CD8-positive, alpha-beta memory T cell (primary cell): ENCODE measurements at places on chromosomes 6 and 20. TPM values are rescaled to one million over a fixed set of nuclear protein-coding genes. Genes with fewer than 3 reads are reported as not detected.

DNA sequence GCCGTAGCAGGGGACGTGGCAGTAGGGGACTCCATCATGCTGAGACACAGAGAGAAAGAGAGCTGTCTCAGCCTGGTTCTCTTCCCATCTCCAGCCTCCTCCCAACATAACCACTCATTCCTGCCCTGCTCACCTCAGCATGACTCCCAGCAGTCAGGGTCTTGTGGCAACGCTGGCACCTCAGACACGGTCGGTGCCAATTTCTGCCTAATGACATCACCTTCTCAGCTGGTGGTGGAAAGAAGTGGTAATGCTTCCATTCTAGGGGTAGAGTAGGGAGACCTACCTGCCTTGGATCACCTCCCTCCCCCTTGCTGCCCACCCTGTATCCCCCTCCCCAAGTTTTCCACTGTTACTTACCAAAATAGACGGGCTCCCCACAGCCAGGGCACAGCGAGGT is 2.5 kb downstream of the CRIP3 start:
- H3K4me1 ChIP-seq = peaks cover 15% of the 10 kb centered on the region
- H3K27ac ChIP-seq = no peak overlapping the region
- DNase-seq = no peak
- no peaks in the 10 kb centered on the region for H3K36me3 ChIP-seq
- no peak overlapping the region for H3K4me3 ChIP-seq

DNA sequence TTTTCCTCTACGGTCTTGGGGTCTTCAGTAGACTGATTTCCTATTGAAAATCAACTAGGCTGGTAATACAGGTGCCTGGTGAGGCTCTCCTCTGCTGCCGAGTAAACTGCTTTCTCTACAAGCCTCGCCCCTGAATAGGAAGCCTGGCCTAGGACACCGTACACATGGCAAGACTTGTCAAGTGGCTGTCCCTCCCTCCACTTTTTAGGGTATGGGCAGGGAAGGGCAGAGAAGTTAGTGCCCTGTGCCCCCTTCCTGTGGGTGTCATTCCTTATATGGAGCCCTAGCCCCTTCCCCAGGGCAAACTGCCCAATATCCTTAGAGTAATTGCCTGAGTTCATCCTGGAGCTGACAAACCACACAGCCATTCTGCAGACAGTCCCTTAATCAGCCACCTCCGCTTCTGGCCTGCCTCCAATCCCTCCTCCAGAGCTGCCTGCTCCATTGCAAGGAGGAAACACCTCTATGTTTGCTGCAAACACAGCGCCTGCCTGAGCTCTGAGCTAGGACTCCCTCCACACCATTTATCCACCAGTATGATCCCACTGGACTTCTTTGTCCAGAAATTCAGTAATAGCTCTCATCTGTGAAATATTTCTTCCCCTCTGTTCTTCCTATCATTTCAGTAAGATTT is 93.1 kb downstream of the CHD6 start:
- H3K4me1 ChIP-seq = no peaks in the 10 kb centered on the region
- no peak for DNase-seq
- H3K27me3 ChIP-seq = no peaks in the 10 kb centered on the region

DNA sequence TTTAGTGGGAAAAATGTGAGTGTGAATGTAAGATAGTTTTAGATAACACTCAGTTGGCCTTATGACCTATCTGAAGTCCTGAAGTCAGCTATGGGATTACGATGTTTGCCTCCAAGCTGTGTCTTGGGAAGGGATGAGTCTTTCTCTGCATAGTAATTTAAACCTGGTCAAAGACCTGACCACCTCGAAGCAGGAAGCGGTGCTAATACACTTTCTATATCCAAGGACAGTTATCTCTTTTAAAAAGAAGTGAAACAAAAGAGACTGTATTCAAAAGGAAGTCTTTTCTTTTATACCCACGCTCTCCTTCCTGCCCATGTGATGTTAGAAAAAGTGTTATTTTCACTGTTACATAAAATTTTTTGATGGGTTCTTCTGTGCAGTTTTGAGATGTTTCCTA is 94.9 kb downstream of the JARID2 start:
- peaks cover 57% of the 10 kb centered on the region for H3K4me1 ChIP-seq
- no peak overlapping the region for H3K27ac ChIP-seq
- no peak for DNase-seq
- H3K36me3 ChIP-seq = no peaks in the 10 kb centered on the region

DNA sequence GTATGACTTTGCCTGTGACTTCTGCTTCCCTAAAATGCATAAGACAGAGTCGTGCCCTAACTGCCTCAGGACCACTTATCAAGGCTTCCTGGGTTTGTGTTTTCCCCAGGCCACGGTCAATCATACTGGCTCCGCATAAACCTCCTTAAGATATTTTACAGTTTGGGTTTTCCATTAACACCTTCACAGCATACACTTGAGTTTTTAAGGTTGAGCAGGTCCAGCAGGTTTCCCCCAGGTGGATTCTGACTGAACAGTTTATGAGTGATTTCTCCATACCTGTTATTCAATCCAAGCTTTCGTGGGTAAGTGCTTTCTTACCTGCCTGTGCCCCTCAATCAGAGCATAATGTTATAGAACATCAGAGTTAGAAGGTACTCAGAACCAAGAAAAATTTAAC is 39.3 kb downstream of the NINL start:
- H3K27me3 ChIP-seq = no peaks in the 10 kb centered on the region
- no peak overlapping the region for H3K27ac ChIP-seq
- no peaks in the 10 kb centered on the region for H3K36me3 ChIP-seq
- no peak overlapping the region for H3K4me3 ChIP-seq

- no peaks in the 10 kb centered on the region for H3K27me3 ChIP-seq
- no peak overlapping the region for H3K27ac ChIP-seq
- no peak for DNase-seq
These were observed 14.5 kb upstream of the BCAS1 start for GRCh38 chr20:54084727-54085388.

GRCh38 chr20:48795732-48796131 is 32.1 kb downstream of the PREX1 start:
- no peaks in the 10 kb centered on the region for H3K27me3 ChIP-seq
- no peaks in the 10 kb centered on the region for H3K36me3 ChIP-seq
- DNase-seq = peak; percentile 8
- H3K4me3 ChIP-seq = no peak overlapping the region

DNA sequence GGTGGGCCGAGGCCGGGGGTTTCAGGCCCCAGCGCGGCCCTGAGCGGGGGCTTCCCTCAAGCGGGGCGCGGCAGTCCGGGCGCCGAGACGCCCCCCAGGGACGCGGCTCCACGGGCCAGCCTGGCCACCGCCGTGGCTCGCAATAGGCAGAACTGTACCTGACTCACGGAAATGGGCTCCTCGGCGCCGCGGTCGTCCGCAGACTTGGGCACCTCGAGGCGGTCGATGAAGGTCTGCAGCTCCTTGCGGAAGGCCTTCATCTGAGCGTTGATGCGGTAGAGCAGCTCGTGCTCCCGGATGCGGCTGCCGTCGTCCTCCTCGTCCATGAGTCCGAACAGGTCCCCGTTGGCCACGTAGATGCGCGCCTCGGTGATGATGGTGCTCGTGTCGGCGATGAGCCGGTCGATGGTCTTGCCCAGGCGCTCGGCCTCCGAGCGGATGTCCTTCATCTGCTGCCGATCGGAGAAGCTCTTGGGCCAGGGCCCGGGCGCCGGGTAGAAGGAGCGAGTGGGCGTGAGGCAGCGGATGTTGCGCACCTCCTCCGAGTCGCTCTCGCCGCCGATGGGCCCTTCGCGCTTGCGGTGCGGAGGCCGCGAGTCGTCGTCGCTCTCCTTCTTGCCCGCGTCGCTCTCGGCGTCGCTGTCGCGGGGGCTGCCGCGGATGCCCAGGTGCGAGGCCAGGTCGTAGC is 16.1 kb upstream of the KIAA0408 start:
- no peak overlapping the region for H3K27ac ChIP-seq
- H3K27me3 ChIP-seq = no peaks in the 10 kb centered on the region
- no peaks in the 10 kb centered on the region for H3K4me1 ChIP-seq
- H3K36me3 ChIP-seq = no peaks in the 10 kb centered on the region
- no peak for DNase-seq

DNA sequence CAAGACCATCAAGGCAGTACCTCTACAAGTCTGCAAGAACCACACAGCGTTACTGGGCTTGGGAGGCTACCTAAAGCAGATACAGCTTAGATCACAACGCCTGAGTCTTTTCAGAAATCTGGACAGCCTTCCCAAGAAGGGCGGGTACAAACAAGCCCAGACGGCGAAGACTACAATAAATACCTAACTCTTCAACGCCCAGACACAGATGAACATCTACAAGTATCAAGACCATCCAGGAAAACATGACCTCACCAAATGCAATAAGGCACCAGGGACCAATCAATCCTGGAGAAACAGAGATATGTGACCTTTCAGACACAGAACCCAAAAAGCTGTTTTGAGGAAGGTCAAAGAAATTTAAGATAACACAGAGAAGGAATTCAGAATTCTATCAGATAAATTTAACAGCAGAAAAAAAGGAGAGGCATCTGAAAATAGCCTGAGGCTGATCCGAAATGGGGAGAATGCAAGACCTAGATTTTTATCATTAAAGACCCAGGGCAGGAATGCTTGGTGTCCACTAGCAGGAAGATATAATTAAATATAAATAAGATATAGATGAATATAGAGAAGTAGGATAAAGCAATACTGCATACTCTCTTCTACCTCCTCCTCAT is 131.7 kb upstream of the COL21A1 start:
- H3K27me3 ChIP-seq = no peaks in the 10 kb centered on the region
- no peaks in the 10 kb centered on the region for H3K36me3 ChIP-seq
- H3K27ac ChIP-seq = no peak overlapping the region
- DNase-seq = no peak
- no peaks in the 10 kb centered on the region for H3K4me1 ChIP-seq

GRCh38 chr20:7094438-7094997 is 327.0 kb downstream of the BMP2 start:
- H3K4me3 ChIP-seq = no peak overlapping the region
- no peaks in the 10 kb centered on the region for H3K4me1 ChIP-seq
- H3K27ac ChIP-seq = no peak overlapping the region
- H3K27me3 ChIP-seq = no peaks in the 10 kb centered on the region
- H3K36me3 ChIP-seq = no peaks in the 10 kb centered on the region
- DNase-seq = no peak

- no peaks in the 10 kb centered on the region for H3K27me3 ChIP-seq
- no peaks in the 10 kb centered on the region for H3K4me1 ChIP-seq
- H3K27ac ChIP-seq = no peak overlapping the region
These were observed 25.8 kb upstream of the SLC16A10 start for GRCh38 chr6:111061508-111061907.

DNA sequence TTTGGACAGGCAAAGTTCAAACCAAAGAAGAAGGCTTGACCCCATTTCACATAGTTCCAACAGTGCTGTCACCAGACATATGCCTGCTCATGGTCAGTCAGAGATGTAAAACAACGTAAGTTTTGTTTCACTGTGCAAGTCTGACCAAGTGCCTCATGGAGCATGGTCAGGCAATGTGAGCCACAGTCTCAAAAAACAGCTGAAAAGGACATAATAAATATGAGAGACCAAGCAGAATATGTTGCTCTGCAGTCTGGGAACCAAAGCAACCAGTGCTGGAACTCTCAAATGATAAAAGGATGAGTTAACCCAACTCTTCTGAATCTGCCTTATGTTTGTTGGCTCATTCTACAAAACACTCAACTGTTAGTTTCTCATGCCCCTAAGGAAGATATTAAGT is 39.9 kb upstream of the DST start:
- no peaks in the 10 kb centered on the region for H3K4me1 ChIP-seq
- H3K27ac ChIP-seq = no peak overlapping the region
- no peak overlapping the region for H3K4me3 ChIP-seq
- no peaks in the 10 kb centered on the region for H3K27me3 ChIP-seq

- no peak overlapping the region for H3K4me3 ChIP-seq
- no peaks in the 10 kb centered on the region for H3K4me1 ChIP-seq
- H3K36me3 ChIP-seq = no peaks in the 10 kb centered on the region
- no peaks in the 10 kb centered on the region for H3K27me3 ChIP-seq
- no peak for DNase-seq
- no peak overlapping the region for H3K27ac ChIP-seq
These were observed 28.8 kb upstream of the TRAM2 start for GRCh38 chr6:52605610-52606185.

RIMS4 gene
- polyA plus RNA-seq = not detected

NUDT3 gene
- polyA plus RNA-seq = 9.7 TPM

SLC22A3 gene
- polyA plus RNA-seq = not detected

RBCK1 gene
- polyA plus RNA-seq = 95.7 TPM

SDC4 gene
- 1.5 TPM for polyA plus RNA-seq

CHD6 gene
- 59.5 TPM for polyA plus RNA-seq

CLDN20 gene
- polyA plus RNA-seq = not detected

SMOC2 gene
- not detected for polyA plus RNA-seq
